Fibroblast of skin of back (primary cell): ENCODE measurements at places on chromosomes 2 and 18.

GRCh38 chr2:217248312-217248935, 388.6 kb upstream of the TNP1 start:
- DNase-seq: peak; percentile 77

- peak; percentile 23 for DNase-seq
These were observed 9.7 kb downstream of the XDH start for GRCh38 chr2:31404827-31405226.

DNA sequence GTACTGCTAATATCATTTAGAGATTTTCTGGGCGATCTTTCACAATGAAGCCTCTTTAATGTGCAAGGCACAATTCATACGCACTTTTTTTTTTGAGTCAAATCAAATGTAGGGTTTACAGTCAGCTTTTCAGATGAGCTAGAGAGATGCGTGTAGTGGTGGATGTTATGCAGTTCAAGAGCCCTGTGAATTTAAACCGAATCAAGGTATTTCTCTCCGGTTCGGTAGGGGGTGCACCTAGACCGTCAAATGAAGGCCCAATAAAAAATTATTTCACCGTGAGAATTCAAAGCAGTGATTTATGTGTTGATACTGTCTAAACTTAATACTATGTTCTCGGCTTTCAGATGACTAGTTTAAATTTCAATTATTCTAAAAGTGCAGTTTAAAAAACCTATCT, 1.1 kb downstream of the PTH2R start:
- DNase-seq: no peak

- DNase-seq: no peak
These were observed 133.9 kb downstream of the ATP9B start for GRCh38 chr18:79203017-79203605.

- DNase-seq: no peak
These were observed 250.8 kb upstream of the ZEB2 start for GRCh38 chr2:144770616-144771230.

DNA sequence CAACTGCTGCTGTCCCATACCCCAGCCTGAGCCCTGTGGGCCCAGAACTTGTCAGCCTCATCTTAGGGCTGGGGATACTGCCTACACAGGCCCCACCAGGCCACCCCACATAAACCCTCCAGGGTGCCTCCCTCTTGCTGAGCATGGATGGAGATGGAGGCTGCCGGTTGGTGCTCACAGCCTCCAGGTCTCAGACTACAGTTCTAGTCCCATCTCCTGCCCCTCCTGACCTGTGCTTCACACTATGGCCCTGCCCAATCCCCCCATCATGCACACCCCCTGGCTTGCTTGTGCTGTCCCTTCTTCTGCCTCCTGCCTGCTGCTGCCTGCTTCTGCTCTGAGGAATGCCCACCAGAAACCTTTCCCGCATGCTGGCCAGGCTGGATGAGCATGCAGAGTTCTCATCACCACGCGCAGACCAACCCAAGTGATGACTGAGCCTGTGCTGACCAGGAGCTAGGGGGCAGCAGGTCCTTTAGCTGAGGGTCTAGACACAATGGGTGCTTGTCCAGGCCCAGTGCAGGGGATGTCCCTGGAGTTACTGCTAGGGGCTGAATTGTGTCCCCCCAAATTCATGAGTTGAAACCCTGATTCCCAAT, 138.4 kb upstream of the HS6ST1 start:
- no peak for DNase-seq

DNA sequence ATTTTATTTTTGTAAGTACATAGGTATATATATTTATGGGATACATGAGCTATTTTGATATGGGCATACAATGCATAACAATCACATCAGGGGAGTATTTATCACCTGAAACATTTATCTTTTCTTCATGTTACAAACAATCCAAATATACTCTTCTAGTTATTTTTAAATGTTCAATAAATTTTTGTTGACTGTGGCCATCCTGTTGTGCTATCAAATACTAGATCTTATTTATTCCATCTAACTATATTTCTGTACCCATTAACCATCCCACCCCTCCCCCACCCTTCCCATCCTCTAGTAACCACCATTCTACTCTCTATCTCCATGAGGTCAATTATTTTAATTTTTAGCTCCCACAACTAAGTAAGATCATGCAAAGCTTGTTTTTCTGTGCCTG, 157.0 kb downstream of the CD226 start:
- no peak for DNase-seq

DNA sequence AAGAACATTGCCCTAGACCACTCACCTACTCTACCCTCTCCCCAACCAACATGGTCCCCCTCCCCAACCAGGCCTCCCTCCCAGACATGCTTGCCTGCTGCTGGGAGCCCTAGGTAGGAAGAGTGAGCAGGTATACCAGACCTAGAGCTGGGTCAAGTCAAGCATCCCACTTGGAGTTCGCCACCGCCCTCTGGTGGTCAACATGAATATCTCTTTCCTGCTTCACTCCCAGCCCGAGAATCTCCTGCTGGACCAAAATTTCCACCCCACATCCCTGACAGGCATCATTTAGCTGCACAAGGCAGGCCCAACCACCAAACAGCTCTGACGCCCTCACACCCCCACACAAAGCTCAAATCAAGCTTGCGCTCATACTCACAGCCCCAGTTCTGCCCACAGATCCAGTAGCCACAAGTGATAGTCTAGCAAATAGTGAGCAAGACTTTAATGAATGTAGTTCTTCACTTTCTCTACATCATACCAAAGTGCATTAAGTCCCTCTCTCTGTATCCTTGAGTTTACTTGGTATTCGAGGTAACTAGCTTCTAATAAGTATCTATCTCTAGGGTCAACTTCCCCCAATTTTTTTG, 116.0 kb downstream of the TNS1 start:
- DNase-seq: peak; percentile 69

GRCh38 chr18:36578871-36579710, 249.7 kb downstream of the TPGS2 start:
- DNase-seq: peak; percentile 61

DNA sequence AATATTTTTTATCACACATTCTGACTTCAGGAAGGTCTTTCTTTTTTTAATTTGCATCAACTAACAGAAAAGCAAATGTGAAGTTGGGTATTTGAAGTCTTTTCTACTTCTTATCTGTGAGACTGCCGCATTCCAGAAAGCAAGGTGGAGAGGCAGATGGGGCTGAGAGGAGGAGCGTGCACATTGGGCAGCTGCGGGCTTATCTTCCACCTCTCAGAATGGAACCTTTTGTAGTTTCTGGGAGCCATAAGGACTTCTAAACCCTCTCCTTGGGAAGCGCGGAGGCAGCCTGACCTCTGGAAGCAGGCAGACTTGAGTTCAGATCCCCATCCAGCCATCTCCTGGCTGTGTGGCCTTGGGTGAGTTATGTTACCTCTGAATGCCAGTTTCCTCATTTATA, 3.9 kb downstream of the MAPRE3 start:
- no peak for DNase-seq

DNA sequence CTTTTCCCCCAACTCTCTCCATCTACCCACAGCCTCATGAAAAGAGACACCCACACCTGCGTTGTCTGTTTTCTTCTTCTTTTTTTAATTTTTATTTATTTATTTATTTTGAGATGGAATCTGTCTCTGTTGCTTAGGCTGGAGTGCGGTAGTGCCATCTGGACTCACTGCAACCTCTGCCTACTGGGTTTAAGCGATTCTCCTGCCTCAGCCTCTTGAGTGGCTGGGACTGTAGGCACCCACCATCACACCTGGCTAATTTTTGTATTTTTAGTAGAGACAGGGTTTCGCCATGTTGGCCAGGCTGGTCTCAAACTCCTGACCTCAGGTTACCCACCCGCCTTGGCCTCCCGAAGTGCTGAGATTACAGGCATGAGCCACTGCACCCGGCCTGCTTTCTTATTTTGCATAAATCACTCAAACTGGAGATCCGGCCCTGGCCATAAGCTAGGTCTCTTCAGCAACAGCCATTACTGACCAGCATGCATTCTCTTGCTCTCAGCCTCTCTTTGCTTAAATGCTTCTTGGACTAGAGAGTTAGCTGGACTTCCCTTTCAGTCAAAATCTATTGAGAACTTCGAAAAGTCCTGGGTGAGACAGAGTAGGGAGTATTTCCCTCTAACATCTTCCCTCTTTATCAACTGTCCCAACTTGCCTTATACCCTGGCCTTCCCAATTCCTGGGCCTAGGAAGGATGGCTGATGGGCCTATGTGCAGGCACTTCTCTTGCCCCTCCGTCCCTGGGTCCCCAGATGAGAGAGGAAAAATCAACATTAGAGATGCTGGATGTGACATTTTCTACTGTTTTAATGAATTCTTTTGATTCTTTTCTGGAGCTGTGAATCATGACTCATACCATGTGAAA, 27.3 kb downstream of the MYCN start:
- no peak for DNase-seq

DNA sequence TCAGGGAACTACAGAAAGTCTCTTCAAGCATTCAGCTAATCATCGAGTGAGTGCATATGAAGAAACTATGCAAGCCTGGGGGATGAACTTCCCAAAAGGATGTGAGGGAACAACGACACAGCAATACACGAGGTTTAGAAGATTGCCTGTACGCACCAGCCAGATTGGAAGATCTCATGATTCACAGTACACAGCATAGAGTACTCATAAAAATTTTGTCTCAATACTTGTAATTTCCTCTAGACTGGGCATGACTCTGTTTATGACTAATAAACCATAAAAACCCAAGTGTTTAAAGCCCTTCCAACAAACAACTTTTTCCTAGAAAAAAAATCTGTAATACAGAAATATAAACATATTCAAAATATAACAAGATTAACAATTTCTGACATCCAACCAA, 279.7 kb downstream of the KCNJ3 start:
- no peak for DNase-seq

DNA sequence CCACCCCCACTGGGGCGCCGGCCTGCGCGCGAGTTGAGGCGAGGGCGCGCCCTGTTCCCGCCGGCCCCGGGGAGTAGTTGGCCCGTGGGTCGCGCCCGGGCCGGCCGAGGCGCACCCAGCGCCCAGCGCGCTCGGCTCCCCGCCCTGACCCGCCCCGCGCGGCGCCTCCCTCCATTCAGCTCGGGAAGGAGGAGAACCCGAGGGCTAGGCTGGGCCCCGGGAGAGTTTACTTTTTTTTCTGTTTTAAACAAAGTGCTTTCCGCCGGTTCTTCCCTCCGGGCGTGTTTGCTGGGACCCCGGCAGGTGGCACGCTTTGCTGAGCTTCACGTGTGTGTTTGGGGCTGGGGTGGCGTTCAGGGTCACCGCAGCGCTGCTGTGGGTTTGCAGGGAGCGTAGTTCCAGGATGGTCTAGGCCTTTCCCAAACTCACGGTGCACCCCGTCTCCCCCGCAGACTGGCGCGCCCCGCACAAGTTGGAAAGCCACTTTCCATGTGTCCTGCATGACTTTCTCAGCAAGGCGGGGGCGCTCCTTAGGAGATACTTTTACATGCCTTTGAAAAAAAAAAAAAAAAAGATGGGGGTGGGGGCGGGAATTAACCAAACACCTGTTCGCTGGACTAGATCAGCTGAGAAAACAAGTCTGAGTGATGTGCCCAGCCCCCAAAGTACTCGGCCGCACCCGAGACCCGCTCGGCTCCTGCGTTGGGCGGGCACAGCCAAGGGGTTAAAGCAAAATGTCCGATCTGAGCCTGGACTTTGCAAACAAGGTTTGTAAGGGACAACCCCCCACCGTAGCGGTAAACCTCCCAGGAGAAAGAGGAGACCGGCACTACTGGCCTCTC, 825 bp downstream of the ITGA6 start:
- DNase-seq: peak; percentile 20

DNA sequence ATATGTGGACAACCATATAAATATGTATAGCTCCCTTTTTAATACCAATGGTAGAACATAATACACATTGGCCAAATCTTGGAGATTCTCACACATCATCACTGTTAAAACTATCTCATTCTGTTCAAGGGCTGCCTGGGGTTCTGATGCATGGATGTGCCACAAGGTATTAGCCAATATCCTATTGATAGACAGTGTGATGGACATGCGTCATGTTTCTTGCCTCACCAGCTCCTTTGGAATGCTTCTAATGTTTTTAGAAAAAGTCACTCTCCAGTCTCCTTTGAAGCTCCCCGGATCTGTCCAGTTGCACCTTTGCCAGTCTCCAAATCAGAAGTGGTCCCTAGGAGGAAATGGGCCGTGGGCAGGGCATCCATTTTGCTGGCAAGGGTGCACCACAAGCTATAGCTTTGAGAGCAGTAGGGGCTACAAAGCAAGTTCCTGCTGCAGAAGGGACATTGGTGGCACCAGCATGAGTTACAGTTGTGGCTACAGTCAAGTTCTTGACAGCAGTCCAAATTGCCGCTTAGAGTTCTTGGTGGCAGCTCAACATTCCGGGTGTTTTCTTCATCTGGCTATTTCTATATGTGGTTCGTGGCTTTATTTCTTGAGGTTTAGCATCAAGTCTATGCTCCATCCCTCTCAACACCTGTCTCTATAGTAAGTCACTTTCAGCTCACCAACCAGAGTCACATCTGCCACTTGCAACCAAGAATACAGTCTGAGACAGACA, 25.1 kb upstream of the ATRAID start:
- DNase-seq: no peak

- no peak for DNase-seq
These were observed 690.7 kb downstream of the LRP1B start for GRCh38 chr2:141440072-141440635.

DNA sequence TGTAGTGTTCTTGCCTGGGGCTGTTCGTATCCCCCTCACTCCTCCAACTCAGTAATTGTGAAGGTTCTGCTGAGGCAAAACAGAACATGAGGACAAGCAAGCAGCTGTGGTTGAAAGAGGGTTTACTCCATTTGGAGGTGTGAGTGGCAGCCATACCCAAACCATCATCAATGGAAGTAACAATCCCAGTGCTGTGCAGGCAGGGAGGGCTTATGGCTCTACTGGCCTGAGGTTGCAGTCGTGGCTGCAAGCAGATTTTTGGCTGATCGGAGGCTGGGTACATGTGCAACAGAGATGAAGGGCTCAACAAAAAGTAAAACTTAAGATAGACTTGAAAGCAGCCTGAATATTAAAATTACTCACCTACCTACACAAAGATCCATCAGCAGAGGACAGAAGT, 13.2 kb downstream of the SRSF7 start:
- no peak for DNase-seq
